Left ventricle myocardium superior (tissue), 1 donor: ENCODE measurements at places on chromosomes 7 and 10.
A peak's percentile ranks its signal among the peaks of the same experiment; 100 is the strongest.

GRCh38 chr10:124522131-124522932 is 60.7 kb downstream of the LHPP start:
- peak; percentile 31 for DNase-seq

DNA sequence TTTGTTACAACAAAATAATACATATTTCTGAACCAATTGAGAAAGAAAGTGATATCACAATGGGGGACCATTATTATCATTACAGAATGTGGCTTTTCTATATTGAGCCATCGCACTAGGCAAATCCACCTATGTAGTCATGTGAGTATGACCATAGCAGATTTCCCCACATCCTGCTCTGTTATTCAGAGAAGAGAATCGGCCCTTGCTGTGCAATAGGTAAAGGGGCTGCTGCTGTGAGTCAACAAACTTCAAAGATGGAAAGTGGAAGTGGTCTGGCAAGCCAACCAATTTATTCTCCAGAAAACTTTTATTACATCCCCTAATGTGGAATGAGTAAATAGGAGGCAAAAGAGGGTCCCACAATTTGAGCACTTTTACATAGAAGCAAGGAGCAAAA is 573.4 kb downstream of the ETV1 start:
- DNase-seq: no peak

DNA sequence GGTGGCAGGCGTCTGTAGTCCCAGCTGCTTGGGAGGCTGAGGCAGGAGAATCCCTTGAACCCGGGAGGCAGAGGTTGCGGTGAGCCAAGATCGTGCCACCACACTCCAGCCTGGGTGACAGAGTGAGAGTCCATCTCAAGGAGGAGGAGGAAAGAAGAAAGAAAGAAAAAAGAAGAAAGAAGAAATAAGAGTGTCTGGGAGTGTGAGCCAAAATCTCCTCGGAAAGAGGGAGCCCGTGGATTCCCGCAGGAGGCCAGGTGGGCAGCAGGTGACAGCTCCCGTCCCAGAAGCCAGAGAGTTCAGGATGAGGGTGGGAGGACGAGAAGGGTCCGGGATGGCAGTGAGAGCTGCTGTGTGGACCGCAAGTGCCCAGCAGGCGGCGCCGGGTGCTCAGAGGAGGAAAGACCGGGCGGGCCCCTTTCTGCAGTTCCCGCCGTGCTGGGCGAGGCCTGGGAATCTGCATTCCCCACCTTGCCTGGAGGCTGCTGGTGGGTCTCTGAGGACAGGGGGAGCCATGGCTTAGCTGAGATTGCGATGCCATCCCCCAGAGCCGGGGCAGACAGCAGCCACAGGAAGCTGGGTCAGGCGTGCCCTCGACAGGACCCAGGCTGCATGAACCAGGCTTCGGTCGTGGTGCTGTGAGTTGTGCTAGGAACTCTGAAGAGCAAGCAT is 17.1 kb upstream of the AMZ1 start:
- peak; percentile 86 for DNase-seq

DNA sequence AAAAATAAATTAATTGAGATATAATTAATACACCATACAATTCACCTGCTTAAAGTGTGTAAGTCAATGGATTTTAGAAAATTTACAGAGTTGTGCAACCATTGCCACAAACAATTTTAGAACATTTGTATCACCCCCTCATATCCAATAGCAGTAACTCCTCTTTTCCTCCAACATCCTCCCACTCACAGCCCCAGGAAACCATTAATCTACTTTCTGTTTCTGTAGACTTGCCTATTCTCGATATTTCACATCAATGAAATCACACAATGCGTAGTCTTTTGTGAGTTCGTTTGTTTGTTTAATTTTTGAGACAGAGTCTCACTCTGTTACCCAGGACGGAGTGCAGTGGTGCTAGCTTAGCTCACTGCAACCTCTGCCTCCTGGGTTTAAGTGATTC is 13.7 kb upstream of the HERC4 start:
- no peak for DNase-seq

GRCh38 chr7:94040254-94040653 is 36.1 kb upstream of the BET1 start:
- no peak for DNase-seq

- DNase-seq: no peak
These were observed 300.0 kb upstream of the C7orf33 start for GRCh38 chr7:148290538-148290937.
